ENCODE measurements at places on chromosomes 6 and 20. TPM values are rescaled to one million over a fixed set of nuclear protein-coding genes. Genes with fewer than 3 reads are reported as not detected.

GJA10 gene
- total RNA-seq = not detected

NDUFAF5 gene
- total RNA-seq = 25.5 TPM

SLC26A8 gene
- 0.24 TPM for total RNA-seq

IP6K3 gene
- 0.19 TPM for total RNA-seq

PLAGL1 gene
- 27.3 TPM for total RNA-seq

Data from posterior vena cava (tissue), 2 donors.